ENCODE measurements at places on chromosomes 5 and 9.

DNA sequence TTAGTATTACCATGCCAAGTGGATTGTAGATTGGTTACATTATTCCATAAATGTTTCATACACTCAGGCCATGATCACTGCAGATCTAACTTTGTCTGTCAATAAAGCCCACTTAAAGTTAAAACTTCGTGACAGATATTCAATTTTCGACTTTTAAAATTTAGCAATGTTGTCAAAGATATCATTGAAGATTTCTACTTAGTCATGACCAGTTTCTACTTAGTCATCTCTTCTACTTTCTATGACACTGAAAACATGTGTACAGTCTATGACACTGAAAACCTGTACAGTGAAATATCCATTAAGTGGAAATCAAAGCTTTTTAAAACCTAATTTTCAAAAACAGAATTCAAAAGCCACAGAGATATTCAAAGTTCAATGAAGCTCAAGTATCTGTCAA lies 258.2 kb downstream of the MCTP1 start:
- no peak for DNase-seq

- DNase-seq = peak; percentile 46
Observed at GRCh38 chr5:95892784-95893354, 68.8 kb downstream of the ELL2 start.

DNA sequence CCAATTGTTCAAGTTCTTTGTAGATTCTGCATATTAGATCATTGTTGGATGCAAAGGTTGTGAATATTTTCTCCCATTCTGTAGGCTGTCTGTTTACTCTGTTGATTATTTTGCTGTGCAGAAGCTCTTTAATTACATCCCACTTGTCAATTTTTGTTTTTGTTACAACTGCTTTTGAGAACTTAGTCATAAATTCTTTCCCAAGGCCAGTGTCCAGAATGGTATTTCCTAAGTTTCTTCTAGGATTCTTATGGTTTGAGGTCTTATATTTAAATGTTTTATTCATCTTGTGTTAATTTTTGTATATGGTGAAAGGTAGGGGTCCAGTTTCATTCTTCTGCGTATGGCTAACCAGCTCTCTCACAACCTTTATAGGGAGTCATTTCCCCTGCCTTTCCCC lies 116.5 kb downstream of the CPLANE1 start:
- DNase-seq = no peak

DNA sequence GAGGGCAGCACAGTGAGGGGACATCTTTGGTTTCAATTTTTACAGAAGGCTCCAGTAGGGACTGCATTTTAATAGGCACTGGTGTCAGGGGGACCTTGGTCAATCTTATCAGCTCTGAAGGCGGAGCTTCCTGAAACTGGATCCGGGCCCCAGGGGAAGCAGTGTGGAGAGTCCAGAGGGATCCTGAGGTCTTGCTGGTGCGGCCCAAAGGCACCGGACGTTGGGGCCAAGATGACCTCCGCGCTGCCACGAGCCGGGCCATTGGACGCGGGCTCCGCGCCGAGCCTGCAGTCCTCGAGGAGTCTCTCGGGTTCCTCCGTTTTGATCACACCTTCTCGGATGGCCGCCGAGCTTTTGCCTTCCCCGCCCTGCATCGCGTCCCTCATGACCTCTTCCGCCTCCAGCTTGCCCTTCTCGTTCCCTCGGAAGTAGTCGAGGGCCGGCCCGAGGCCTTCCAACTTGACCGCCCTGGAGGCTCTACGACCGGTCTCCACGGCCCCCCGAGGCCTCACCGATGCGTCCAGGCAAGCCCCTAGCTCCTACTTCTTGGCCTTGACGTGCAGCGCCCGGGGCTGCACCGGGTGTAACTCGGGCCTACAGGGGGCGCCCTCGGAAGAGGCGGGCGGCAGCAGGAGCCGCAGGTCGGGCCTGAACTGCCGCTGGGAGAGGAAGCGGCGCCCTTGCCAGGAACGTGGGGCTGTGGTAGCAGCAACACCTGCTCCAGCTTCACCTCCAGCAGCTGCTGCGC lies 18.8 kb downstream of the C5orf52 start:
- DNase-seq = no peak

DNA sequence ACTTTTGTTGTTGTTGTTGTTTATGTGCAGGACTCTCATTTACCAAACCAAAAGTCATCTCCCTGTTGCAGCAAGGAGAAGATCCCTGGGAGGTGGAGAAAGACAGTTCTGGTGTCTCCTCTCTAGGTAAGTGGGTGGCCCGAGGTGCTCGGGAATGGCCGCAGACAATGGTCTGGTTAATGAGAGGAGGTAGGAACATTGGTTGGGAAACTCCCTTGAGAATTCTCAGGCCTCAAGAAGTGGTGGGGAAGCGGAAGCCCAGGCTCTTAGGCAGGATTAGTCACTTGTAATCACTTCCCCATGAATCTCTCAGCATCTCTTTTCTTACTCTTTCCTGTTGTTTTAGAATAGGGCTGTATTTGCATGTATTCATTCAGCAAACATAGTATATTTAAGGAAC lies 7.2 kb downstream of the ZNF354B start:
- DNase-seq = no peak

GRCh38 chr9:131092548-131093440 lies 3.5 kb upstream of the AIF1L start:
- DNase-seq = no peak

DNA sequence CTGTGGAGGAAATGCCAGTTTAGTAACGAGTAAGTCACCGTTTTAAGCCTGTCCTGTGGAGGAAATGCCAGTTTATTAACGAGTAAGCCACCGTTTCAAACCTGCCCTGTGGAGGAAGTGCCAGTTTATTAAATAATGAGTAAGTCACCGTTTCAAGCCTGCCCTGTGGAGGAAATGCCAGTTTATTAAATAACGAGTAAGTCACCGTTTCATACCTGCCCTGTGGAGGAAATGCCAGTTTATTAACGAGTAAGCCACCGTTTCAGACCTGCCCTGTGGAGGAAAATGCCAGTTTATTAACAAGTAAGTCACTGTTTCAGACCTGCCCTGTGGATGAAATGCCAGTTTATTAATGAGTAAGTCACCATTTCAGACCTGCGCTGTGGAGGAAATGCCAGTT lies 18.9 kb upstream of the PDCD6 start:
- DNase-seq = peak; percentile 19

DNA sequence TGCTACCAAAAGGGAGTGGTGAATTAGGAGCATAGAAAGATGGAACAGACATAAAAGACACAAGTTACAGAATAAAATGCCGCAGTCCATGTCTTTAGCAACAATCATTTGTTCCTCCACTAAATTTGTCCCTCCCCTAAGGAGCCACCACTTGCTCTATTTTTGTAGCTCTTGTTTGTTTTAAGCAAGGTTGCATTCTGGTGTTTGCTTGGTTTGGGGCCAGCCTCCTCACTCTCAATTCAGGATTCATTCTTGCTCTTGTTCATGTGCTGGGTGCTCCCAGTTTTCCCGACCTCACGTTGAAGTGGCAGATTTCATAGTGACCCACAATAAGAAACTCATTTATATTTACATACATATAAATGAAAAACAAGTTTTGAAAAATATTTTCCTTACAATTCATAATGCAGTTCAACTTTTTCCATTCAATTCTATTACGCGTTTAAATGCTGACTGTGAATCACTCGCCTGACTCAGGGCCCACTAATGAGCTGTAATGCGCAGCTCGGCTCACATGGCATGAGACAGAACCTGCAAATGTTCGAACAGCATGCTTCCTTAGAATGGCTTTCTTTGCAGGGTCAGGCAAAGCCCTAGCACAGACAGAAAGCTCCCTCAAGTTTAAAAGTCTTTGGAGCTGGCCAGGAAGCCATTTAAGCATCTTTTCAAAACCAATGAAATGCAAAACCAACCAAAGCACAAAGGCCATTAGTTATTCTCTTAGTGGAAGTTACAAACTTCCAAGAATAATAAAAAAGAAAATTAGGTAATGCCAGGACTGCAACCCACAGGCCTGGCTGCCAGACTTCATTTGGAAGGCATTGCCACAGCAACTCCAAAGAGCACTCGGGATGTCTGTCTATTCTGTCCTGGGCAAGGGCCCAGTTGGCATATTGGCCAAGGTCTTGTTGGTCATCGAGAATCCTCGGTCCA lies 41.7 kb downstream of the RETREG1 start:
- DNase-seq = peak; percentile 47
